ENCODE measurements at places on chromosomes 11 and 22. TPM values are rescaled to one million over a fixed set of nuclear protein-coding genes. Genes with fewer than 3 reads are reported as not detected.

The SCGB1C1 gene
- not detected for total RNA-seq

The C11orf91 gene
- total RNA-seq, result 1.7 TPM

The ME3 gene
- 24.2 TPM for total RNA-seq

The TEX54 gene
- total RNA-seq, result not detected

The IGLL1 gene
- total RNA-seq, result not detected

All from left cardiac atrium (tissue), 4 donors.